ENCODE measurements at places on chromosomes 1 and 21. TPM values are rescaled to one million over a fixed set of nuclear protein-coding genes. Genes with fewer than 3 reads are reported as not detected.
A peak's percentile ranks its signal among the peaks of the same experiment; 100 is the strongest.

DNA sequence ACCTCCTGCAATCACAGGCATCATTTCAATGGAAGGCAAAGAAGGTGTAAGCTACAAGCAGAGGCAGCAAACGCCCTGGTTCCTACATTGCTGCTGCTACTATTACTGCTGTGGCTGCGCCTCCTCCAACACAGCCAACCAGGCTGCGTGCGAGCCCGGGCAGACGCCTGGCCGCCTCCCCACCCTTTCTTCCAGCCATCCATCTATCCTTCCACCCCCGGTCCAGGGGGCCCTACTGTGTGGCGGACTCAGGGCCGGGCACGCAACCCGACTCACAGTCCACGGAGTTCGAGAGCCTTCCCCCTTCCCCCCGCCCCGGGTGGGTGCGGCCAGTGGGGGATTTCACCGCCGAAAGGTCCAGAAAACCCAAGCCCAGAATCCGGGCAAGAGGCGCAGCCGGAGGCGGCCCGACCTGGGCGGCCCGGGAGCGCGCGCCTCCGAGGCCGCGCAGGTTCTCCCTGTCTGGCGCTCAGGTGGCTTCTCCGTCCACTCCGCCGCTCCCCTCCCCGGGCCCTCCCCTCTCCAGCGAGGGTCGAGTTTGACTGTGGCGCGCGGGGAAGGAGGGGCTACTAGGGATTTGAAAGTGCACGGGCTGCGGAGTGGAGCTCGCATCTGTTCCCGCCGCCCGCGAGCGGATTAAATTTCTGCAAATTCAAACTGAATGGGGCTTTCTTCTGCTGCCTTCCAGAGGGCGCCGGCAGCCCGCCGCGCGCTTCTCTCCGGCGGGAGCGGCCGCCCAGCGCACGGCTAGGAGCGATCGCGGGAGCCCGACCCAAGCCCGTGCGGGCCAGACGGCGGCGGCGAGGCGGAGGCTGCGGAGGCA lies at the start of gene HUNK:
HUNK (plus strand) TSS at position 569 of the 823 bp plus-strand sequence. CDS start 655 bp downstream, outside the sequence.
- H3K27ac ChIP-seq: no peak within 1 kb of the TSS
- H3K27me3 ChIP-seq: peaks cover 30% of the 10 kb centered on the region
- peaks cover 12% of the 10 kb centered on the region for H3K4me1 ChIP-seq
- H3K4me3 ChIP-seq: peak within 1 kb of the TSS; percentile 22
- DNase-seq: no peak

DNA sequence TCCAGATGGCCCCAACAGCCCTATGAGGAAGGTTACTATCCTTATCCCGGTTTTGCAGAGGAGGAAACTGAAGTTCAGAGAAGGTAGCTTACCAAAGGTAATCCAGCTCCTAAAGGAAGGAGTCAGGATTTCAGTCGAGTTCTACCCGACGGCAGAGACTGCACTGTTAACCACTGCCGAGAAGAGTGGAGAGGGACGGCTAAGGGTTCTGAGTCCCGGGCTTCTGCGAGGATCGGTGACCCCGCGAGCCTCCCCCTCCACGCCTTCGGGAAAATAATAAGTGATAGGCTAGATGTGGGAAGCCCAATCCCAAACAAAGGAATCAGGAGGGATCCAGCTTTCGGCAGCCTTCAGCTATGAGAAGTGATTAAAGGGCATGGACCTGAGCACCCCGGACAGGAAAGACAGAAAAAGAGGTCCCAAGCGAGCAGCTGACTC lies 587 bp downstream of the TMEM53 start:
- DNase-seq: no peak
- H3K27ac ChIP-seq: peak overlapping the region; percentile 86
- H3K36me3 ChIP-seq: no peaks in the 10 kb centered on the region
- no peaks in the 10 kb centered on the region for H3K27me3 ChIP-seq
- peaks cover 31% of the 10 kb centered on the region for H3K4me1 ChIP-seq
- peak overlapping the region; percentile 86 for H3K4me3 ChIP-seq

DNA sequence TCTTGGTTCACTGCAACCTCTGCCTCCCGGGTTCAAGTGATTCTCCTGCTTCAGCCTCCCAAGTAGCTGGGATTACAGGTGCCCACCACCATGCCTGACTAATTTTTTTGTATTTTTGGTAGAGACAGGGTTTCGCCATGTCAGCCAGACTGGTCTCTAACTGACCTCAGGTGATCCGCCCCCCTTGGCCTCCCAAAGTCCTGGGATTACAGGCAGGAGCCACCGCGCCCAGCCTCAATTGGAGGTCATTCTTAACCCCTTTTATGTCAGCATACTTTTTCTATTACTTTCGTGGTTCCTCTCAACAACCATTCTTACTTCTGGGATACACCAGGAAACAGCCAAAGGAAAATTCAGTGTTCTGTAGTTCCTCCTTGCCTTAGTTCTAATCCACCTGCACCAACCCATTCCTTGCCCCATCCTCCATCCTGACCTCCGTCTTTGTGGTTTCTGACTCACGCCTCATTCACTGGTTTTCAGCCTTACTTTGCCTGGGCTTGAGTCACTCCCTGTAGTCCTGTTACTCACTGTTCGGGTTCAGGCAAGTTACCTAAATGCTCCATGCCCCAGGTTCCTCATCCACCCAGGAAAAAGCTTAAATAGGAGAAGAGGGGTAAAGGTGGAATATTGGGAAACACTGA lies 12.9 kb upstream of the BCL10 start:
- no peak for DNase-seq
- H3K4me1 ChIP-seq: no peaks in the 10 kb centered on the region
- H3K27me3 ChIP-seq: no peaks in the 10 kb centered on the region
- H3K27ac ChIP-seq: no peak overlapping the region
- H3K36me3 ChIP-seq: no peaks in the 10 kb centered on the region
- no peak overlapping the region for H3K4me3 ChIP-seq

FBXO2 gene
- 3.7 TPM for total RNA-seq

ANXA9 gene
- total RNA-seq: not detected

- DNase-seq: peak; percentile 59
- no peak overlapping the region for H3K4me3 ChIP-seq
- no peaks in the 10 kb centered on the region for H3K36me3 ChIP-seq
- no peak overlapping the region for H3K27ac ChIP-seq
- H3K27me3 ChIP-seq: no peaks in the 10 kb centered on the region
Observed at GRCh38 chr21:31509194-31510017, 150.1 kb upstream of the SOD1 start.

TMEM200B gene
- total RNA-seq: not detected

- no peaks in the 10 kb centered on the region for H3K4me1 ChIP-seq
- H3K4me3 ChIP-seq: no peak overlapping the region
- peaks cover 19% of the 10 kb centered on the region for H3K27me3 ChIP-seq
- H3K27ac ChIP-seq: no peak overlapping the region
Observed at GRCh38 chr1:31460027-31460426, 47.0 kb downstream of the SERINC2 start.

All from CD4-positive, alpha-beta T cell (primary cell).